ENCODE measurements at places on chromosomes 1 and 21.

DNA sequence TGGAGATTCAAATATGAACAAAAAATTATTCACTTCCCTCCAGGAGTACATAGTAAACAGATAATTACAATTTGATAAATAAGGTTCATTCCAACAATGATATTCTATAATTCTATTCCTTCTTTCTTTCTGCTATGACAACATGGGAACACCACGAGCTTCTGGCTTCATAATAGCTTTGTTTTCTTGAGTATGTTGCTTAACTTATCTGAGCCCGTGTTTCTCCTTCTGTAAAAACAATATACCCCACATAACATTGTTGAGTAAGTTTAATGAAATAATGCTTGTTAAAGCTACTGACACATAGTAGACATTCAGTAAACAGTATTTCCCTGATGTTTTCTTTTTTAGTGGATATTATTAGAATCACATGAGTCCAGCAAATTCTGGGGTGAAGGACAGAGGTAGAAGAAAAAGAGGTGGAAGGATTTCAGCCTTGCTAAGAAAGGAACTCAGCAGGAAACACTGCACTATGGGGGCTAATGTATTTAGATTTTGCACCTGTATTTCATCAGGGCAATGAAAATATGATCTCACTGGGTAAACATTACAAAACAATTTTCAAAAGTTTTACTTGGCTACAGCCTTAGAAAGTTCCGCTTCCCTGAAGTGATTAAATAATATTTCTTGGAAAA, 430.8 kb upstream of the C1orf87 start:
- DNase-seq = no peak

GRCh38 chr1:44103270-44104131, 15.1 kb upstream of the KLF17 start:
- no peak for DNase-seq

DNA sequence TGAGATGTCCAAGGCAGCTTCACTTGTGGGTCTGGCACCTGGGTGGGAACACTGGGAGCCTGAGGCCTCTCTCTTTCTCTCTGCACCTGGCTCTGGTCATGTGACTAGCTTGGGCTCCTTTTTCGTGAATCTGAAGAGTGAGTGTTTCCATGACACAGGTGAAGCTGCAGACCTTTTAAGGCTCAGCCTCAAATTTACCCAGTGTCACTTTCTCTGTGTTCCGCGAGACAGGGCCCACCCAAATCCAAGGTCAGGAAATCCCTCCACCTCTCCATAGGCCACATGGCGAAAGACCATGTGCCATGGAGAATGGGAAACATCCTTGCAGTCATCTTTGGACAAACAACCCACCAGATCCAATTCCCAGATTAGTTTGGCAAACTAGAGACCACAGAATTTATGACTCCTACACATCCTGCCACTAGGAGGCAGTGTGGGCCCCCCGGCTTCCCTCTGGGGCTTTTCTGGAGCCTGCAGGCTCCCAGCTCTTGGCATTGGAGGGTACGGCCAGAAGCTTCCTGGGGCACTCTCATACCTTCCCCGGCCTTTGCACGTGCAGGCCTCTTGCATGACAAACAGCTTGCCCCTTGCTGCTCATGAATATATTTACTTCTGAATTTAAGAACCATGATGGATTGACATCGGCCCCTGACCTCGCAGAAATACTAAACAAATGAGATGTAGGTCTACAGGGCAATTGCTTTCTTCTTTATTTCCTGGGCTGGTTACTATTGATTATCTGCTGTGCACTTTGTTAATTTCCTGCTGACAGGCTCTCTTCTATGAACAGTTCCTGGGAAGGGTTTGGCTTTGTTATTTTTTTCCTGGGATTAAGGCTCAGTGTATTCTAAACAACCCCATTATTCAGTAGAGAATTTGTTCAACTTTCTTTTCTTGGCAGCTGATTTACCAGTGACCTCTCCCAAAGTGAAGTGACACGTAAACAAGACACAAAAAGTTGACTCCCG, 180.7 kb downstream of the KAZN start:
- DNase-seq = no peak

DNA sequence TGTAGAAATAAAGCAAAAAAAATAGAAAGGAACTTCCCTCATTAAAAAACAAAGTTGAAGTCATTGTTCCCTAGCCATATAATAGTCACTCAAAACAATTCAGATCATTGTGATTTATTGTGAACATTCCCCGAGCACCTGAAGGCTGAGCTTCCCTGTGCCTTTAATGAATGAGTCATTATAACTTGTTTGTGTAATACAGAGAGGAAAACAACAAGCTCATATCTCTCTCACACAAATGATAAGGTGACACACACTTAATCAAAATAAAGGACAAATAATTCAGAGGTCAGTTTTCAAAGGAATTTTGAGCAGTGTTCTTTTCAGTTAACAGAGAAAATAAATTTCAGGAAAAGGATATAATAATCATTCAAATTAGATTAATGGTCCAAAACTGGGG, 326.2 kb downstream of the DUSP10 start:
- no peak for DNase-seq

DNA sequence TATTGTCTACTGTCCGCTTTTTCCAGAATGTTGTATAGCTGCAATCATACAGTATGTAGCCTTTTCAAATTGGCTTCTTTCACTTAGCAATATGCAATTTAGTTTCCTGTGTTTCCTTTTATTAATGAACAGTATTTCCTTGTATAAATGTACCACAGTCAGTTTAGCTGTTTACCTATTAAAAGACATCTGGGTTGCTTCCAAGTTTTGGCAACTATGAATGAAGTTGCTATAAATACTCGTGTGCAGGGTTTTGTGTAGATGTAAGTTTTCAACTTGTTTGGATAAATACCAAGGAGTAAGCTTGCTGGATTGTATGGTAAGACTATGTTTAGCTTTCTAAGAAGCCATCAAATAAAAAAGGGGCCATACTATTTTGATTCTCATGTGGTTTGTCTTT, 24.4 kb upstream of the KCNJ6 start:
- DNase-seq = no peak

DNA sequence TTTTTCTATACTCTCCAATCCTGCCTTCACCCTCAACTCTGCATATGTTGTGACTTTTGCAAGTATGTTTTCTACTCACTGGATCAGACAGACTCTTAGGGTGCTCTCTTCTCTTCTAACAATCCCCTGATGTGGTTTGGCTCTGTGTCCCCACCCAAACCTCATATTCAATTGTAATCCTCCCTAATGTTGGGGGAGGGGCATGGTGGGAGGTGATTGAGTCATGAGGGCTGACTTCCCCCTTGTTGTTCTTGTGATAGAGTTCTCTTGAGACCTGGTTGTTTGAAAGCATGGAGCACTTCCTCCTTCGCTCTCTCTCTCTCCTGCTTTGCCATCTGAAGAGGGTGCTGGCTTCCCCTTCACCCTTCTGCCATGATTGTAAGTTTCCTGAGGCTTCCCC, 148.9 kb upstream of the IGSF21 start:
- DNase-seq = no peak

DNA sequence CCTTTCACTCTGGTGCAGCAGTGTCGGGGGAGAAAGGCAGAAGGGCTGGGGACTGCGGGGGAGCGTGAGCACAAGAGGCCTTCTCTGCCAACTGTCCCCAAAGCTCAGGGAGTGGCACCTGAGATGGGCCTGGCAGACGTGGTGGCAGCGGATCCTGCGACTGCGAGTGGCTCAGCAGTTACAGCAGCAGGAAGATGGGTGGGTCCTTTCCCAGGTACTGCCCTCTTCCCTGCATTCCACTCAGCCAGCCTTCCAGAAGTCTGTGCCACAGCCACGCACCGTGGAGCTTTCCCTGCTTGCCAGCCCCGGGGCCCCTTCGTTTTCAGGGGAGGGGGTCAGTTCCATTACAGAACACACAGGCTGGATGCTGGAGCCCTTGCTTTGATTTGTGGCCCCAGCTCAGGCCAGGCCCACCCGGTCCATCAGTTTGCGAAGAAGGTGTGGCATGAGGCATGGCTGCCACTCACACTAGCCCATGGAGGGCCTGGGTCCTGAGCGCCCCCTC, 17.2 kb downstream of the MTHFR start:
- DNase-seq = no peak

DNA sequence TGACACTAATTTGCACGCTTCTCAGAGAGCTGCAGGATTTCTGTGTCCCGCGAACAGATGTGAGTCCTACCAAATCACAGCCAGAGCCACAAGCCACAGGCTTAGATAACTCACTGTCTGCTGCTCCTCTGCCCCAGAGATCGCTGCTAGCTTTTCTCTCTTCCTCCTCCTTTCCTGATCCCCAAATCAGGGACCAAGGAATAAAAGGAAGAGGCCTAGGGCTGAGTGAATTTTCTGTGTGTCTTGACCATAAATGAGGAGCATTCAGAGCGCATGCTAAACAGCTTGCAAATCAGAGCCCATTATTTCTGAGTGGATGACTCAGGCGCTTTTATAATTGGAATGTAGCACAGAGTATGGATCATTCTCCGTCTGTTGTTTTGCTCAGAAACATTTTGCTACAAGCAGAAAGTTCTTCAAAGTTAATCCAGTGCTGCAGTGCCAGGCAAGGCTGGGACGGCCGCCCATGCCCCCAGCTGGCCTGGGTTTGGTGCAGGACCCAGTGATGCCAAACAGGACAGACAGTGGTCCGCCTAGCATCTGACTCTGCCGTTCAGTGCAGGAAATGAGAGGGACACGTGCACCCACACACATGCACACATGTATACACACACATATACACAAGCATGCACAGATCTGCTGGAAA, 38.2 kb downstream of the KCNAB2 start:
- no peak for DNase-seq

GRCh38 chr1:189180057-189180456, 1297.6 kb downstream of the BRINP3 start:
- DNase-seq = no peak

GRCh38 chr21:42448686-42449085, 45.0 kb downstream of the UBASH3A start:
- no peak for DNase-seq

DNA sequence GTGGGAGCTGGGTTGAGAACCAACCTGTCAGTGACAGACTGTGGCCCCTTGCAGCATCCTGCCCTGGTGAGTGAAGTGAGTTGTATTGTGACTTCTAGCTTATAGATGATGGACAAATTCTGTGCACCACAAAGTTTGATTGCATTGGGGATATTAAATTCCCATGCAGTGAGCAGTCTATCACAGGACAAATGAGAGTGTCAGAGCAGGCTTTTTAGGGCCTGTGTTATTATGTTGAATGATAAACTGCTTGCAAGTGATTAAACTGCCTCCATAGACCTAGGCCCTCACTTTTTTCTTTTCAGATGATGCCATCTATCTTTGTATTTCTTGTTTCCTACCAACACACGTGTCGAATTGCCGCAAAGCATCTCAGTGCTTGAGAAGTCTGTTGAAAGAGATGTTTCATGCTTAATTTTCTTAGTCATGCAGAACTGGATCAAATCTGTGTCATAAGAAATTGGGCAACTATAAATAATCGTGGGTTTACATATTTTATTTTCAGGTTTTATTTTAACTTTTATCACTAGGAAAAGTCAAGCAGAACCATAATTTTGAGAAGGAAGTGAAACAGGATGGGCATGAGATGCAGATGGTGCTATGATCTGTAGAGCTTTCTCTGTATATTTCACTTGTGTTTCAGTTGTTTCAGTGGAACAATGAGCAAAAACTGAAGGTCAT, 199.2 kb downstream of the S1PR1 start:
- no peak for DNase-seq

- DNase-seq = no peak
Observed at GRCh38 chr1:160189649-160190625, at the start of gene CASQ1. Gene CASQ1, plus strand, starts transcription at chr1:160190575. Its CDS starts 177 bp downstream, at chr1:160190752.

GRCh38 chr1:107169615-107170014, 28.8 kb downstream of the NTNG1 start:
- DNase-seq = no peak

DNA sequence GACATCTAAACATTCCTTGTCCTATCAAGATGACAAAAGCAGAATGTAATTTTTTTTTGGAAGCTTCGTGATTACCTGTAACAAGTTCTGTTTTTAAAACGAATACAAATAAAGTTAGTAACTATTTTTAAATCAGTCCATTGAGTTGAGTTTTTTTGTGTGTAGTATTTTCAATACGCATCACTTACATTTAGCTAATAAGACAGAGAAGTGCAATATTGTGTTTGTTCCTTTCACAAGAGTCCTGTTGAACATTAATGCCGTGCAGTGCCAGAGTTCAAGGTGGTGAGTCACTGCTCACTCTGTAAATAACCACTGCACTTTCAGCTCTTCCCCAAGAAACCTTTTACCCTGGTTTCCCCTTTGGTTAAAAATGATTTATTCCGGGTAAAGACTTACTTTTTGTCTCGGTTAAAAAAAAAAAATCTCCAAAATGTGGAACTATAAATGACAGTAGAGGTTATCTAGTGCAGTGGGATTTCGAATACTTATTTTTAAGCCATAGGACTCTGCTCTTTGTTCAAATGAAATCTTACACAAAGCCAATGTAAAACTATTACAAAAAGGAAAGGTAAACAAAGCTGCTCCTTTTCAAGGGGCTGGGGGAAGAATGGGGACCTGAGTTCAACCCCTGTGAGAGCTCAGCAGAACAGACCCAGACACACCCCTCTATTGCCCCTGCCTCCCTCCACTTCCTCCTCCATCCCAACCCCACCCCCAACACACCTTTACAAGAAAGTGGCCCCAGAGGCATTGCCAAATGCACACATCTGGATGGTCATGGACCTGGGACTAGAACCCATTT, 14.8 kb upstream of the NCMAP start:
- DNase-seq = no peak

DNA sequence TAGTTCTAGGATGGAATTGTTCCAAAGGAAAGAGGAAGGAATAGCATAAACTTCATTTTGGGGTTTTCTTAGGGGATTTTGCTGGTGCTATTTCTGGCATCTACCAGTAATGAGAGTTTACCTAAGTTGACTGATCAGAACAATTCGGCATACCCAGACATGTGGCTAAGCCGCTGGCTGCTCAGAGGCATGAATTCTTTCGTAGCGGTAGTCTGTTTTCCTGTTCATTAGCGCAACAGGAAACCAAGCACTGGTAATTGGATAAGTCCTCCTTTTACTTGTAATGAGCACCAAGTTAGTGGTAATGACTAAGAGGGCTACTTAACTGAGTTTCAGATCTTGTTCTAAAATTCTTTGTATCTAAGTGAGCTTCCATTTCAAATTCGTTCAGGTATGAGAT, 38.6 kb downstream of the C21orf91 start:
- DNase-seq = no peak

- DNase-seq = no peak
Observed at GRCh38 chr1:66570196-66570595, 36.2 kb downstream of the SGIP1 start.

DNA sequence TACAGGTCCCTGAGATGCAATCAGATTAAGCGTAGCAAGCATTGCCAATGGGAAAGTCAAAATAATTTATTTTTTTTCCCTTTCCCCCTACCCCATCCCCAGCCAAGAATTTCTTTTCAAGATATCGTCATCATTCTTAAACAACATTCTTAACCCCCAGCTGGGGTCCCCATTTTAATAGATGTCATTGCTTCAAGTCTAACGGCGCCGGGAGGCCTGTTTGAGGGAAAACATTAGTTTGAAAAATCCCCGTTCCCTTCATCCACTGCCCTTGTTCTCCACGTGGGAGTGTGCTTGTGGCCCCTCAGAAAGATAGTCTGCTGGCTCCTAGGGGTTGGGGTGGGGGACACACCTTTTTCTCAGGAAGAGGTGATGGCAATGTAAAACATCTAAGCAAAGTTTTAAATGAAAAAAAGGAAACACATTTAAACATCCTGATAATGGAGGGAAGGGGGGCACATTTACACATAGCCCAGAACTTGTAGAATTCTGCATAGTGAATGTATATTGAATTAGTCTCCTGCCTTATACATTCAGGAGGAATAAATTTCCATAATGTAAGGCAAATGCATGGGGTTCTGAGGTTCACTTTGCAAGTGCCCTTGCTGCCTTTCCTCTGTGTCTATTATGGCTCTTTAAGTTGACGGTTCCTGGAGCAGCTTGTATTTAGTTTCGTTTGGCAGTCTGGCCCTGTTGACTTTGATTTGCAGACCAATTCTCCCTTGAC, 6.8 kb downstream of the TRNP1 start:
- no peak for DNase-seq
